Choroid plexus epithelial cell (primary cell): ENCODE measurements at places on chromosomes 1 and 21.

DNA sequence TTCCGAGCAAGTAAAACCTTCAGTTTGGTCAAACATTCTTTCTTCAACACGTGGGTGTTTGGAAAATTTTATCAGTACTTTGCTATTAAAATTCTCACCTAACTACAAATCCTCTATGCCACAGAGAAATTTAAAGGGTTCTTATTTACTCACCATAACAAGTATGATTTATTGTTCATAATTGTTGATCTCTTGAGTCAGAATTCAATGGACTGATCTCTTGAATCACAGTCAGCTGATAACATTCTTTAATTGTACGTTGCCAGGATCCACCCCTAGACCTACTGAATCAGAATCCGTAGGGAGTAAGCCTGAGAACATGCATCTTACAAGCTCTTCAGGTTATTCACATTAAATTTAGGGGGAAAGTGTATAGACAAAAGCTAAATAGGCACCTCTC, 51.2 kb downstream of the DIPK1A start:
- DNase-seq: no peak

DNA sequence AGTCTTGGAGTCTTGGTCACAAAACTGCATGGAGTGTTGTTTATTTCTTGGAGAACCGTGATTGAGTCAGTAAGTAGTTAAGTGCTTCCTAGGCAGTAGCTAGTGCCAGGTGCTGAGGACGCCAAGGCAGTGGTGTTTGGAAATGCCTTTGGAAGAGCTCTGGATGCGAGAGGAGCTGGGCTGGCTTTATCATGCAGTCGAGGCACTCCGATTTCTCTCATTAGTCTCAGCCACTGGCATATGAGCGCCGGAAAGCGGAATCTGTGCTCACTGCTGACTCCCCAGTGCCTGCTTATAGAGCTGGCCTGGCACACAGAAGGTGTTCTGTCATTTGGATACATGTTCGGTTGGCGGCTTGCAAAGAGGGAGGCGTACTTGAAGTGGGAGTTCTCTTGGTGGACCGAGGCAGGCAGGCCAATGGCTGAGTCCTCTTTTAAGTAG, 3.6 kb downstream of the TENT5C start:
- DNase-seq: no peak

DNA sequence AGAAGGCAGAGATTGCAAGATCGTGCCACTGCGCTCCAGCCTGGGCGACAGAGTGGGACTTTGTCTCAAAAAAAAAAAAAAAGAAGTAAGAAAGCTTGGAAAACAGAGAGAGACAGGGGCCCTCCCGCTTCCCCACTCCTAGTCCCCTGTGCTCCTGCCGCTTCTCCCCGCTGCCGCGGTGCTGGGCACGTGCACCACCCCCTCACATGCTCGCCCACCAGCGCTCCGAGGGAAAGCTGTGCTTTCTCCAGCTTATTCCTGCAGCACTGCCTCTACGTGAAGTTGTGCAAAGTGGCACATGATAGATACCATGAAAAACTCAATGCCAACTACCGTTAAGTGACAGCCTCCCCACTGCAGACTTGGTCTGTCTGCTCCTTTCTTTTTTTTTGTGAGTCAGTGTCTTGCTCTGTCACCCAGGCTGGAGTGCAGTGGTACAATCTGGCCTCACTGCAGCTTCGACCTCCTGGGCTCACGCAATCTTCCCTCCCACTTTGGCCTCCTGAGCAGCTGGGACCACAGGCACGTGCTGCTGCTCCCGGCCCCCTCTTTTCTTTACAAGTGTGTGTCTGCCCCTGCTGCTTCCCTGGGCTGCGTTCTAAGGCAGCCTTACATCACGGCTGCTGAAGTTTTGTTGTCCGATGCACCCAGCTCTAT, 15.4 kb downstream of the SLX9 start:
- peak; percentile 55 for DNase-seq

DNA sequence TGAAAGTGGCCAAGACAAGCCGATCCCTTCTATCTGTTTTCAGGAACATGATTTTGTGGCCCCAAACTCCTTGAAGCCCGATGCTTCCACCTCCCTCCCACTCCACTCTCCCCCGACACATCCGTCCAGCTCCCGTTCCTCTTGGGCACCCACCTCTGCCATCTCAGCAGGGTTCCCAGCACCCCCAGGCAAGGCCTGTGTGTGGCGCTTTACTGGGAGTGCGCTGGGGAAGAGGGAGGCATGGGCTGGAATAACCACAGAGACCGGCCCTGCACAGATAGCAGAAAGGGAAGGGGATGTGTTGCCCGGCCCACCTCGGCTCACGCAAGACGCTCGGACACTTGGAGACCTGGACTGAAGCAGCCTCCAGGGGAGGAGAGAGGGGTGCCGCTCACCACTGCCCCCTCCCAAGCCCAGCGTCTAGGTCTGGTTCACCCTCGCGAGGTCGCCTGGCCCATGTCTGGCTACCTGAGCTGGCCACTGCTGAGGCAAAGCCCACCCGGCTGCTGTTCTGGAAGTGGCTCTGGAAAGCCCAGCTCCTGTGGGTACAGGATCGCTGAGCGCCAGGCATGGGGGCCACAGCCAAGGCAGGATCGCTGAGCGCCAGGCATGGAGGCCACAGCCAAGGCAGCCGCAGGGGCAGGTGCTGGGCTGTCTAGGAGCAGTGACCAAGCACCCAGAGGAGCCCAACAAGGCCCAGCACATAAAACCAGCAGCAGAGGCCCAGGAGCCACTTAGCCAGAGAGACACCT, 23.8 kb upstream of the COL18A1 start:
- no peak for DNase-seq

- peak; percentile 55 for DNase-seq
Measured at GRCh38 chr1:185338719-185339622, 21.9 kb upstream of the IVNS1ABP start.

DNA sequence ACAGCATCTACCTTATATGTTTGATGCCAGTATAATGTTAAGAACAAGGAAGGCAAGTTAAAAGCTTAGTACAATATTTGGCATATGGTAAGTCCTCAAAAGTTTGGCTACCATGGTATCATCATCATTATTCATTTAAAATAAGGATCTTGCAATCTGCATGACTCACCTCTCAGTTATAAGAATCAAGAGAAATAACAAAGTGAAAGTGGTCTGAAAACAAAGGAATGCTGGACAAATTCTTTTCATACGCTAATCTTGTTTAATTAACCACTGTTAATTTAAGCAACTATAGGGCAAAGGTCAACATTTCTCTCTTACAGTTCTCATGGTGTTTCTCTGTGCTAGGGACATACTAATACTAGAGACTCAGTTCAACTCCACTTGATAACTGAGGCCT, 13.0 kb upstream of the CLDN19 start:
- peak; percentile 73 for DNase-seq

DNA sequence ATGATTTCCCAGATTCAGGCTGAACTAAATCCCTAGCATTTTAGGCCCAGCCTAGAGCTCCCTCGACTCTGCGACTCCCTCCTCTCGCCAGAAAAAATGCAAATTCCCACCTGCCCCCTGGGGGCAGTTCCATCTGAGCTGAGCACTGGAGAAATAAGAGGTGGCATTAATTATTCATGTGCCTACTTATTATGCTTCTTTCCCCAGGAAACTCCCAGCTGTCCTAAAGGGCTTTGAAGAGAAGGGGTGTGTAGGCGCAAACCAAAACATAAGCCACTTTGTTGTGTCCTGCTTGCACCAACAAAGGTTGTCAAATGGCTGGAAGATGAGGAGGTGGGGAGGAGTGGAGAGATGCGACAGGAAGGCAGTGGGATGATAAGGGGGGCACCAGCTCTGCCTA, 41.4 kb upstream of the GOLT1A start:
- no peak for DNase-seq

- DNase-seq: no peak
Measured at GRCh38 chr1:33563699-33564098, 91.3 kb downstream of the ZSCAN20 start.

GRCh38 chr1:169110689-169111447, 4.4 kb downstream of the ATP1B1 start:
- DNase-seq: peak; percentile 53

DNA sequence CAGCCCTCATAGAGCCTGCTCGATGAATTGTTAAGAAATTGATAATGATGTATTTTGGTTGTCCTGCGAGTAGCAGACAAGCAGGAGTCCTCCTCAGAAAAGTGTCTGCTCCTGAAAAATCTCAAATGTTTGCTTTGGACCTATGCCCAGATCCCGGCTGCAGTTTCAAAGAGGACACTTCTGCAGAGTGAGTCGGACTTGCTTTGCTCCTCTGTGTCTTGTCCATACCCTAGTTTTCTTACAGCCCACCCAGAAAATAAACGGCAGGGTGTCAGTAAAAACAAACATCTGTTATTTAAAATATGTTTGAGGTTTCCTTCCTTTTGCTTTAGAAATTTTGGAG, 2.8 kb downstream of the S100A10 start:
- DNase-seq: peak; percentile 70

DNA sequence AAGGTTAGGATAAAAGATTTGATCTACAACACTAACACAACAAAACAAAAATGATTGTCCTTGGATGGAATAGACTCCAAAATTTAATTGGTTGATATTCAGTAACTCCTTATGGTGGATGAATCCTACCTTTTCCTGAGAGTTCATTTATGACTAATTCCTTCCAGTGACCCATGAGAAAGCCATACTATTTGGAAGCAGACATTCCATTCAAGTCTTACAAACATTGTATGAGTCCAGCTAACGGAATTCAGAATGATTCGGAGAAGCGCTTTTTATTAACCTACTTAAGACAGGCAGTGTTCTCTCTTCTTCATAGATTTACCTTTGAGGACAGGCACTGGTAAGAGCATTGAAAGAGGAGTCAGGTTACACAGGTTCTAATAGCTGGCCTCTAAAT, 155.6 kb upstream of the ZNF648 start:
- no peak for DNase-seq

DNA sequence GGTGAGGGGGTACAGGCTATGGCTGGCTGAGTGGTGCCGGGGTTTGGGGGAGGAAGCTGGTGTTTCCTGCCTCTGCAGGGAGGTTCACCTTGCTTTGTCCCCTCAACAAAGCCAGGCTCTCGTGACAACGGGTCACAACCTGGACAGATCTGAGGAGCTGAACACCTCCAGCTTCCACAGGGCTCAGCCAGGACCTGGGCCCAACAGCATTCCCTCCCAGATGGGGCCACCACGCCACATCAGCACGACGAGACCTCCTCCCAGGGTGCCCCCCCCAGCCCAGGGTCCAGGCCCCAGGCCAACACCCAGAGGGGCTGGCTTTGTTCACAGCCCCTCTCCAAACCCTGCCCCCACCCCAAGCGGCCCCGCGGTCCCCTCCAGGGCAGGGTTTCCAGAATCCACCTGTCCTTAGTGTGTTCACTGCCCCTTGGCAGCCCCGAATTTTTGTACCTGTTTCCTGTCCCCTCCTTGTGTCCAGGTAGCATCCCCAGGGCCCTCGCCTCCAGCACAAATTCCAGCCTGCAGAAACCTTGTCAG, 34.7 kb downstream of the UBE2G2 start:
- DNase-seq: no peak

DNA sequence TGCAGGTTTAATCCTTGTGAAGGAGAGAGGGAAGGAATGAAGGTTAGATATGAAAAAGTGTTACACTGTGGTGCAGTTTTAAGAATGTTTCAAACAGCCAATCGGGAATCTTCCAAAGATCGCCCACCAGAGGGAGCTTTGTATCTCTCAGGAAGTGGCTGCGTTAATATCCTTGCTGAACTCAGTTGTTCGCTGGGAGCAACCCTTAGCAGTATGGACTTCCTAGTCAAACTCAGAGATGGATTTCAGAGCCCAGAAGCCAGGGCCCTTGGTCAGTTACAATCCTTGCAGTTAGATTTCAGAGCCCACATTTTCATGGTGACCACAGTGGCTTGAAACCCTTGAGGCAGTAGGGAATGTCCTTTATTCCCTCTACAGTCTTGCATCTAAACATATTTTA, 136.2 kb downstream of the NTNG1 start:
- DNase-seq: peak; percentile 72

DNA sequence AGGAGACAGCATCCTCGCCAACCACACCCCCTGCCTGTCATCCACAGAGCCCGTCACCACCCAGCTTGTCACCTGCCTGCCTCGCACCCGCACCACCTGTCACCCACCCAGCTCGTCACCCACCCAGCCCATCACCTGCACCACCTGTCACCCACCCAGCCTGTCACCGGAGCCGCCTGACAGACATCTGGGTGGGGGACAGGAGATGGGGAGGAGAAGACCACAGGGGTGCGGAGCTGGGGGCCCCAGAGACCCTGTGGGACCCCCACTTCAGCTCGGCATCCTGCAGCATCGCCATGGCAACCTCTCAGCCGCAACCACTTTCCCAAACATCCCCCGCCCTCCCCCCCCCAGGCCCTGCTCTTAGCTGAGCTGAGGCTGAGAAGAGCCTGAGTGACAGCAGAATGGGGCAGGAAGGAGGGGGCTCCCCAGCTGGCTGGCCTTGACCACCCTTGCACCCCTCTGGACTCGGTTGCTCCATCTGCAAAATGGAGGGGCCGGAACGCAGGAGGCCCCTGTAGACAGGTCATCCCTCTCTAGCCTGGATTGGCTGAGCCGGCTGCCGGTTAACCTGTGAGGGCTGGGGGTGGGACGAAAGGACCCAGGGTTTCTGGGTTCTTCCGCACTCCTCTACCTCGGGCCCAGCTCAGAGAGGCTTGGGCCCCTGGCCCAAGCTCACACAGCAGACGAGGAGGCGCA, 11.6 kb downstream of the AHDC1 start:
- DNase-seq: no peak

- no peak for DNase-seq
Measured at GRCh38 chr21:40620386-40621145, 226.4 kb downstream of the DSCAM start.

DNA sequence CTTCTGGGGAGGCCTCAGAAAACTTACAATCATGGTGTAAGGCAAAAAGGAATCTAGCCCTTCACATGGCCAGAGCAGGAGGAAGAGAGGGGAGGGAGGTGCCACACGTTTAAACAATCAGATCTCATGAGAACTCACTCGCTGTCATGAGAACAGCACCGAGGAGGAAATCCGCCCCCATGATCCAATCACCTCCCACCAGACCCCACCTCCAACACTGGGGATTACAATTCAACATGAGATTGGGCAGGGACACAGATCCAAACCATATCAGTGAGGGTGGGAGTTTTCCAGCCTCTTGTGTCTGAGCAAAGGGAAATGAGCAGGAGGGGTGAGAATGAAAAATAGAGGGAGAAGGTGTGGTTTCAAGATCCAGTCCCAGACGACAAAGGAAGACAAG, 482.1 kb upstream of the VAMP3 start:
- no peak for DNase-seq

DNA sequence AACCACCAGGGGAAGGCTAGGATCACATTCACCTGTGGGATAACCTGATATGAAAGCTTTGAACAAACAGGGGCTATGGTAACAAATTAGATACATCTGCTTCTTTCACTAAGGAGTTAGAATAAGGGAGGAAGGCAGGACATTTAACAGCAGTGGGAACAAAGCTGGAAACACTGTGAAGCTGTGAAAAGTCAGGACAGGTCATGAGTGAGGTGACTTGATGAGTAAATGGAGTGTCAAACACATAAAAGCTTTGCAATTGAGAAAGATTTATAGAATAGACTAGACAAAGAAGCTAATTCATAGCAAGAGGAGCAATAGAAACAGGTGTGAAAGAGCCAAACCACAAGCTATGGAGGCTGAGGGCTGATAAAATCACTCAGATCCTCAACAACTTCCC, 110.0 kb downstream of the ASTN1 start:
- DNase-seq: no peak
